Neural progenitor cell (in vitro differentiated cells): ENCODE measurements at places on chromosomes 7 and 10. TPM values are rescaled to one million over a fixed set of nuclear protein-coding genes. Genes with fewer than 3 reads are reported as not detected.

The HOXA2 gene
- not detected in 2 replicates for total RNA-seq

The OR2A42 gene
- 0.15 TPM in 1 of 2 replicates, not detected in the other for total RNA-seq

The PTPN20 gene
- not detected in 2 replicates for total RNA-seq

The OR2A7 gene
- 0.15 and 0.74 TPM in 2 replicates for total RNA-seq

The FGF8 gene
- total RNA-seq = 17.6 and 32.2 TPM in 2 replicates

The HHEX gene
- total RNA-seq = not detected in 2 replicates

The CDNF gene
- total RNA-seq = 1.8 and 5.2 TPM in 2 replicates

The GJD4 gene
- total RNA-seq = not detected in 2 replicates

The NSUN5 gene
- 23.3 and 48.6 TPM in 2 replicates for total RNA-seq

The DAGLB gene
- total RNA-seq = 28.0 and 36.1 TPM in 2 replicates

The PIP gene
- total RNA-seq = not detected in 2 replicates

The FZD1 gene
- total RNA-seq = 5.1 and 10.9 TPM in 2 replicates

The CNNM1 gene
- 0.56 and 1.1 TPM in 2 replicates for total RNA-seq

The ZSWIM8 gene
- 30.5 and 38.1 TPM in 2 replicates for total RNA-seq

The LRRD1 gene
- not detected in 2 replicates for total RNA-seq

The CPXM2 gene
- total RNA-seq = not detected in 2 replicates

The TMEM213 gene
- not detected in 2 replicates for total RNA-seq

The PRF1 gene
- not detected in 2 replicates for total RNA-seq

The LRWD1 gene
- total RNA-seq = 16.9 and 31.8 TPM in 2 replicates

The CTAGE6 gene
- 0.07 TPM in 1 of 2 replicates, not detected in the other for total RNA-seq
